ENCODE measurements at places on chromosomes 2 and 18.

GRCh38 chr18:49754866-49755265 lies 58.5 kb downstream of the ACAA2 start:
- H3K4me3 ChIP-seq, result no peak overlapping the region
- DNase-seq, result no peak
- H3K27ac ChIP-seq, result no peak overlapping the region
- no peaks in the 10 kb centered on the region for H3K27me3 ChIP-seq
- H3K36me3 ChIP-seq, result no peaks in the 10 kb centered on the region

DNA sequence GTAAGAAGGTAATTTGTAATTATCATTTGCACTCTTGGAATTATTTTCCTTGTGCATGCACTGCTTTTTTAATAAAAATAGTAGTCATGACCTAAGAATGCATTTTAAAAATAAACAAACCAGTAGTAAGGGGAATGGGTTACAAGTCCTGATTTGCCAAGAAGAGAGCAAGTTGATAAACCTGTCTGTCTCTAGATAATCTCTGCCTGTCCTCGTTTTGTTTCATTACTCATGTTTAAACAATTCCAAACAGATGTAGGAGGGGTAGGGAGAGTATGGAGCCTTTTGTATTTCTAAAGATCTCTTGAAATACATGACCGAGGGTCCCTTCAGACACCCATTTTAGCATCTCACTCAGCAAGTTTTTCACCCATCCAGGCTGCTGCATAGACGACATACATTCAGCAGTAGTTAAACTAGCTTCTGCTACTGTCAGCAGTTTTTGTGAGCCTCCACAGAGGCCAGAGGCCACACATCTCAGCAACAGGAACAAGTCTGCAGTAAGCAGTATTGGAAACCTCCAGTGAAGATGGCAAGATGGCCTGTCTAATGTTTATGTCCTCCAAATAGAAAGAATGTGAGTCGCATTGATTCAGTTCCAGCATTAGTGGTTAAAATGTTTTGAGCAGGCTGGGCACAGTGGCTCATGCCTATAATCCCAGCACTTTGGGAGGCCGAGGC lies 2.3 kb upstream of the EXOC6B start:
- H3K4me1 ChIP-seq, result peaks cover 11% of the 10 kb centered on the region
- DNase-seq, result no peak
- H3K36me3 ChIP-seq, result no peaks in the 10 kb centered on the region
- H3K4me3 ChIP-seq, result no peak overlapping the region

DNA sequence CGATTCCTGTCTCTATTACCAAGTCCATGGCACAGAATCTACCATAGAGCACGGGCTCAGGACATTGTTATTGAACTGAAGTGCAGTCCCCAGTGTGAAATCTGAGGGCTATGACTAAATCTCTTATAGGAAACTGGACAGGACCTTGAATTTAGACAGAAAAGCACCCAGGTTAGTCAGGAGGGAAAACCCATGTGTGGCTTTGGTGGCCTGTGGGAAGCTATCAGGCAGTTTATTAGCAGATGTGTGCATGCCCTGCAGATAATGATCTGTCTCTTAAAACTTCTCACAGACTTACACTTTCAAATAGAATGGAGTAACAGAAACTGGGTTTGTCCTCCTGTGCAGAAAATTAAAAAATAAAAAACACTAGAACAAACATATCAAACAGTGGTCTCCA lies 610.0 kb upstream of the RAB6C start:
- DNase-seq, result no peak
- no peaks in the 10 kb centered on the region for H3K27me3 ChIP-seq
- no peak overlapping the region for H3K4me3 ChIP-seq
- no peaks in the 10 kb centered on the region for H3K4me1 ChIP-seq

- peaks cover 5% of the 10 kb centered on the region for H3K4me1 ChIP-seq
- peak; percentile 18 for DNase-seq
- peaks cover 6% of the 10 kb centered on the region for H3K36me3 ChIP-seq
- no peak overlapping the region for H3K27ac ChIP-seq
These were observed 638.8 kb upstream of the VRK2 start for GRCh38 chr2:57407772-57408201.

GRCh38 chr2:182553483-182553882 lies 126.6 kb upstream of the PDE1A start:
- H3K27ac ChIP-seq, result no peak overlapping the region
- H3K4me3 ChIP-seq, result no peak overlapping the region
- H3K4me1 ChIP-seq, result peaks cover 5% of the 10 kb centered on the region
- H3K27me3 ChIP-seq, result no peaks in the 10 kb centered on the region

DNA sequence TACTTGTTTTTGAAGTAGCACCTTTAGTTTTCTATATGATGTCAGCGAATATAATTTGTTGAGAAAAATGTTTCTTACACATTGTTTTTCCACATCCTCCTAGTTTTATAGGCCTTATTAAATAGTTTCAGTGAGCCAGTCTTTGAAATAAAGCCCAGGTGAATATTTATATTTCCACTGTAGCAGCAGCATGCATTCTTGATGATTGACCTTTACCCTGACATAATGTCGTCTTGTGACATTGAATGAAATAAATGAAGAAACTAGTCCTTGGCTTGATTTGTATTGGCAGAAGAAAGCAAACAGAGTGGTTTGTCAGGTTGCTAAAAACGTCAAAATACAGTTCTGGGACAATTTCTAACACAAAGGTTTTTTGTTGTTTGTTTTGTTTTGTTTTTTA lies 84.4 kb downstream of the EHBP1 start:
- no peaks in the 10 kb centered on the region for H3K27me3 ChIP-seq
- no peaks in the 10 kb centered on the region for H3K36me3 ChIP-seq
- DNase-seq, result no peak
- no peak overlapping the region for H3K27ac ChIP-seq

- H3K4me1 ChIP-seq, result peaks cover 14% of the 10 kb centered on the region
- H3K27ac ChIP-seq, result no peak overlapping the region
- no peaks in the 10 kb centered on the region for H3K36me3 ChIP-seq
These were observed 3.0 kb downstream of the PIEZO2 start for GRCh38 chr18:11146238-11146946.

DNA sequence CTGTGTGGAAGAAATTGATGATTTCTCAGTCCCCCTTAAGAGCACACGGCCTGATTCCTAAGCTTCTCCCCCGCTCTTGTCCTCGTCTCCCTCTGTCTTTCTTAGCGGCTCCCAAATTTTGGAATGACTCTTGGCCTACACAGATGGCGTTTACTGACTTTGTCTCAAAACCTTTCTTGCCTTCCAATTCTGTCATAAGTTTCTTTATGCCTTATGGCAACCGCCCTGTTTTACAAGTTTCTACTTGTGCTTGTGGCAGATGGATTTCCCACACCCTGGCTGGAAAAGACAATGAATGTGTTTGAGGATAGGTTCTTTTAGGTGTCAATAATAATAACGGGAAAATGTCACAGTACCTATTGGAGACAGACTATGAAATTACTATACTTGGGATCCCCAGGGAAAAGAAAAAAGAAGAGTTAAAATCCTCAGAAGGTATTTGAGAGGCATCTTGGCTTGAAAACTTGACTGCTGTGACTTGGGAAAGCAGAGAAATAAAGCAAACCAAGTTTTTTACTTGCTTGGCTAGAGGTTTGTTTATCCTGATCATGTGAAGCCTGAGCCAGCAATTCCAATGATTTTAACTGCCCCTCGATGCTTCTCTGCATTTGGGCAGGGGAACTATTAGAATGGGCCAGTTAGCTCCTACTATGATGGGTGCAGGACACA lies 276.4 kb downstream of the HRH4 start:
- no peaks in the 10 kb centered on the region for H3K36me3 ChIP-seq
- H3K27me3 ChIP-seq, result no peaks in the 10 kb centered on the region
- no peak overlapping the region for H3K27ac ChIP-seq
- peaks cover 17% of the 10 kb centered on the region for H3K4me1 ChIP-seq

GRCh38 chr2:60710707-60711106 lies 45.4 kb upstream of the PAPOLG start:
- no peak overlapping the region for H3K4me3 ChIP-seq
- no peaks in the 10 kb centered on the region for H3K36me3 ChIP-seq
- no peaks in the 10 kb centered on the region for H3K27me3 ChIP-seq
- no peak for DNase-seq

GRCh38 chr18:67239826-67240225 lies 276.7 kb downstream of the DSEL start:
- no peak for DNase-seq
- H3K4me3 ChIP-seq, result no peak overlapping the region
- H3K27me3 ChIP-seq, result no peaks in the 10 kb centered on the region
- H3K36me3 ChIP-seq, result no peaks in the 10 kb centered on the region

DNA sequence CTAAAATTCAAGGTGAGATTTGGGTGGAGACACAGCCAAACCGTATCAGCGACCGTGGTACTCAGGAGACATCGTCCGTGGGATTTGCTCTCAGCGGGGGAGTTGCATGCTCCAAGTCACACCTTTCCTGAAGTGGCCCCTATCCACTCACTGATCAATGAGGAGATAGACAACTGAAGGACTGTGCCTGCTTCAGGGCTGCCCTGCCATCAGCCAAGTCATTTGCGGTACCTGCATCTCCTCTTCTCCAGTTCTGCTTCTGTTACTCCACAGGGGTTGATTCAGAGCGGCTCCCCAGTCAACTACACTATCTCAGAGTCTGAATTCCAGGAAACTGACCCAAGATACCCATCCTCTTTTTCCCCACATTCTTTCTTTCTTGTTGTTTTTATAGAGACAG lies 184.1 kb downstream of the MREG start:
- H3K27me3 ChIP-seq, result no peaks in the 10 kb centered on the region
- H3K4me3 ChIP-seq, result no peak overlapping the region

DNA sequence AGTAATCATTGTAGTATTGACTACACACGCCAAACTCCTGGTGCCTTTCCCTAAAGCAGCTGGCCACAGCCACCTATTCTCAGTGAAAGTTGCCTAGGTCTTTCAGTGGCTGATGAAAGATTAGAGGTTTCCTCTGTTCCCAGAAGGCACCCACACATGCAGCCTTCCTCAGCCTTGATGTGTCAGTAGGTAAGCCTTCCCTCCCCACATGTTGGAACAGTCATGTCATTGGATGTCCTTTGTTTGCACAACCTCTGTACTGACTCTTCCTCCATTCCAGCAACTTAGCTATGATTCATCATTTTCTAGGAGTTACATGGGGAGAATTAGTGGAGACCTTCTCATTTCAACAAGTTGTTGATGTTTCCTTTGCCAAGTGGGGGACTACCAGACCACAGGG lies 630.8 kb upstream of the SLC39A10 start:
- DNase-seq, result no peak
- H3K36me3 ChIP-seq, result no peaks in the 10 kb centered on the region
- no peaks in the 10 kb centered on the region for H3K4me1 ChIP-seq
- no peak overlapping the region for H3K27ac ChIP-seq
- H3K27me3 ChIP-seq, result no peaks in the 10 kb centered on the region

- H3K36me3 ChIP-seq, result no peaks in the 10 kb centered on the region
- no peaks in the 10 kb centered on the region for H3K27me3 ChIP-seq
- no peak overlapping the region for H3K27ac ChIP-seq
These were observed 23.3 kb upstream of the NPAS2 start for GRCh38 chr2:100796499-100797100.

- no peak for DNase-seq
- H3K4me1 ChIP-seq, result peaks cover 4% of the 10 kb centered on the region
- H3K27ac ChIP-seq, result no peak overlapping the region
- H3K27me3 ChIP-seq, result no peaks in the 10 kb centered on the region
- no peak overlapping the region for H3K4me3 ChIP-seq
- H3K36me3 ChIP-seq, result peaks cover 9% of the 10 kb centered on the region
These were observed 19.1 kb downstream of the EIF4E2 start for GRCh38 chr2:232569541-232569940.

DNA sequence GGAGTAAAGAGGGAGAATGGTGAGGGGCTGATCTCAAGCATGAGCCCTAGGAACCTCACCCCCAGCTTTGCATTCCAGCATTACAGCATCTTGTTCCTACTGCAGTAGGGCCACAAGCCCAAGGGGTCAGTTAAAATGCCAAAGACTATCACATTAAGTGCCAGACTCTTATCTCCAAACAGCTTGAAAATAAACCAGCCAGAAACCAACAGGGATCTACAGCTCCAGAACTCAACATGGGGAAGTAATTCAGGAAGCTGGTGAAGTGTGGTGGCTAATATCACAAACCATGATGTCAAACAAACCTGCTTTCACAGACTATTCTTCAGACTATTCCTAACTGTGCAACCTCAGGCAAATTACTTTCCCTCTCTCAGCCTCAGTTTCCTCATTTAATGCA lies 278.3 kb downstream of the TNS1 start:
- H3K4me1 ChIP-seq, result no peaks in the 10 kb centered on the region
- no peak for DNase-seq
- H3K27ac ChIP-seq, result no peak overlapping the region
- no peaks in the 10 kb centered on the region for H3K27me3 ChIP-seq
- H3K4me3 ChIP-seq, result no peak overlapping the region

- H3K36me3 ChIP-seq, result no peaks in the 10 kb centered on the region
- H3K4me3 ChIP-seq, result no peak overlapping the region
- no peak for DNase-seq
- no peaks in the 10 kb centered on the region for H3K27me3 ChIP-seq
- peaks cover 17% of the 10 kb centered on the region for H3K4me1 ChIP-seq
These were observed 142.3 kb upstream of the NCKAP5 start for GRCh38 chr2:133710613-133711012.

- no peaks in the 10 kb centered on the region for H3K4me1 ChIP-seq
- no peaks in the 10 kb centered on the region for H3K36me3 ChIP-seq
- no peaks in the 10 kb centered on the region for H3K27me3 ChIP-seq
- H3K27ac ChIP-seq, result no peak overlapping the region
These were observed 273.5 kb downstream of the NBAS start for GRCh38 chr2:15287447-15288184.

- peaks cover 5% of the 10 kb centered on the region for H3K4me1 ChIP-seq
- H3K4me3 ChIP-seq, result no peak overlapping the region
- no peak for DNase-seq
These were observed 109.4 kb downstream of the NRXN1 start for GRCh38 chr2:50922506-50922905.

GRCh38 chr18:63339920-63340484 lies 20.4 kb upstream of the BCL2 start:
- H3K27ac ChIP-seq, result no peak overlapping the region
- no peaks in the 10 kb centered on the region for H3K36me3 ChIP-seq
- peak; percentile 86 for DNase-seq
- H3K27me3 ChIP-seq, result no peaks in the 10 kb centered on the region

DNA sequence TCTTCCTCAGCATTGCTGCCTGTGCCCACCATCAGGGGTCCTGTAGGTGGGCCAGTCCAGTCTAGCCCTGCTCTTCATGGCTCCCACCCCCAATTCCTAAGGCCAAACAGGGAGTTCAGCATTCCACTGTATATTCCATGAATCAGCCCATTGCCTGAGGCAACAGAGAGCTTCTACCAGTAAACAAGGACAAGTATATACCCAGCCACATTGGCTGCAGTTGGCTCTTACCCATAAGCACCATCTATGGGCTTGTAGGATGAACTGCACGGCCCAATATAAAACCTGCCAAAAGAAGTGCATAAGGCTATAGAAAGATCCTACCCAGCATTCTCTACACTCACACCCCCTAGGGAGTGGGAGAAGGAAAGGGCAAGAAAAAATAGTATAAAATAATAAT lies 95.1 kb upstream of the SALL3 start:
- DNase-seq, result no peak
- H3K36me3 ChIP-seq, result no peaks in the 10 kb centered on the region
- no peak overlapping the region for H3K27ac ChIP-seq
- H3K27me3 ChIP-seq, result no peaks in the 10 kb centered on the region

- no peak overlapping the region for H3K27ac ChIP-seq
- H3K27me3 ChIP-seq, result no peaks in the 10 kb centered on the region
- peaks cover under 1% of the 10 kb centered on the region for H3K4me1 ChIP-seq
- no peaks in the 10 kb centered on the region for H3K36me3 ChIP-seq
- H3K4me3 ChIP-seq, result no peak overlapping the region
These were observed 60.6 kb upstream of the SMAD7 start for GRCh38 chr18:49011291-49011746.
